ENCODE measurements at places on chromosomes 16 and 17. TPM values are rescaled to one million over a fixed set of nuclear protein-coding genes. Genes with fewer than 3 reads are reported as not detected.

The CIBAR2 gene
- not detected for total RNA-seq

The NATD1 gene
- total RNA-seq, result 9.2 TPM

The ATP2A3 gene
- total RNA-seq, result 12.4 TPM

The GLIS2 gene
- 2.6 TPM for total RNA-seq

The IGSF6 gene
- not detected for total RNA-seq

GRCh38 chr16:46986896-46987295 is 13.4 kb upstream of the DNAJA2 start:
- H3K27me3 ChIP-seq, result no peaks in the 10 kb centered on the region
- H3K27ac ChIP-seq, result no peak overlapping the region
- no peaks in the 10 kb centered on the region for H3K4me1 ChIP-seq
- no peaks in the 10 kb centered on the region for H3K36me3 ChIP-seq

GRCh38 chr16:27389272-27389961 is 12.6 kb upstream of the IL21R start:
- H3K4me3 ChIP-seq, result no peak overlapping the region
- H3K4me1 ChIP-seq, result no peaks in the 10 kb centered on the region
- no peak overlapping the region for H3K27ac ChIP-seq
- no peak for DNase-seq

DNA sequence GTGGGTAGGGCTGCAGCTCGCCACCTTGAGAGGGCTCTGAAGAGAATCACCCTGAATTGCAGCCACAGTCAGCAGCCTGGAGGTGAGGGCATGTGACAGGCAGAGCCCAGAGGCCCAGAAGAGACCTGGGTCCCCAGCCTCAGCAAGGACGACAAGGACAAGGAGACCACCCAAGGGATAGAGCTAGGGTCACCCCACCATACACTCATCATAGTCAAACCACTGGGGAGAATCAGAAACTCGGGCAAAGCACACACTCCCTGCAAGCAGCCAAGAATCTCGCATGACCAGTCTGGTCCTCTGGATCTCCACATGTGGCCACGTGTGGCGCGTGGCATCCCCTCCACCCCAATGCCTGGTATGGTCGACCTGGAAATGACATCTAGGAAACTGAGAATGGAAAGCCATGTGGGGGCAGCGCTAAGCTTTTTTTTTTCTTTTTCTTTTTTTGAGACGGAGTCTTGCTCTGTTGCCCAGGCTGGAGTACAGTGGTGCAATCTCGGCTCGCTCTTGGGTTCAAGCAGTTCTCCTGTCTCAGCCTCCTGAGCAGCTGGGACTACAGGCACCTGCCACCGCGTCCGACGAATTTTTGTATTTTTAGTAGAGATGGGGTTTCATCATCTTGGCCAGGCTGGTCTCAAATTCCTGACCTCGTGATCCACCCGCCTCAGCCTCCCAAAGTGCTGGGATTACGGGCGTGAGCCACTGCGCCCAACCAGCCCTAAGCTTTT is 4.6 kb upstream of the SPHK1 start:
- no peaks in the 10 kb centered on the region for H3K27me3 ChIP-seq
- no peak overlapping the region for H3K27ac ChIP-seq
- H3K4me3 ChIP-seq, result no peak overlapping the region
- no peak for DNase-seq

- H3K27me3 ChIP-seq, result peaks cover 2% of the 10 kb centered on the region
- peaks cover 2% of the 10 kb centered on the region for H3K4me1 ChIP-seq
Observed at GRCh38 chr17:8412089-8412488, 14.5 kb upstream of the RNF222 start.

- H3K4me1 ChIP-seq, result peaks cover 2% of the 10 kb centered on the region
- H3K4me3 ChIP-seq, result no peak overlapping the region
- no peak overlapping the region for H3K27ac ChIP-seq
Observed at GRCh38 chr17:83144421-83145357, 65.3 kb downstream of the METRNL start.

- DNase-seq, result no peak
- peaks cover 16% of the 10 kb centered on the region for H3K36me3 ChIP-seq
- no peaks in the 10 kb centered on the region for H3K4me1 ChIP-seq
- H3K27ac ChIP-seq, result no peak overlapping the region
- no peak overlapping the region for H3K4me3 ChIP-seq
Observed at GRCh38 chr17:80318166-80318565, 57.5 kb downstream of the RNF213 start.

DNA sequence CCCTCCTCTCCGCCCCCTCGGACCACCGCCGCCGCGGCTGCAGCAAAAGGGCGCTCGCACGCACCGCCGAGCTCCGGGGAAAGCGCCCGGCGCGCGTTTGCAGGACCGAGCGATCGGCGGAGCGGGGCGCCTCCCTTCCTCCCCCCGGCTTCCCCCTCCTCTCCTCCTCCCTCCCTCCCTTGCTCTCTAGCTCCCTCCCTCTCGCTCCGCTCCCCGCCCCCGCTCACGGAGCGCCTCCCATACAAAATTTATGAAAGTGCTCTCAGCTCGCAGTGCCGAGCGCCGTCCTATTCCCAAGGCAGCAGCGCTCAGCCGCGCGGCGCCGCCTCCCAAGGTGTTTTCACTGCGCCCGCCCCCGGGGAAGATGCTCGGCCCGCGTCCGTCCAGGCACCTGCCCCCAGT is at the start of gene RTN4RL1:
Gene RTN4RL1, minus strand, starts transcription at position 115 of the 402 bp plus-strand sequence. CDS start 469 bp downstream, outside the sequence.
- H3K4me1 ChIP-seq, result peaks cover 13% of the 10 kb centered on the region
- H3K36me3 ChIP-seq, result no peaks in the 10 kb centered on the region
- peaks cover 20% of the 10 kb centered on the region for H3K27me3 ChIP-seq

DNA sequence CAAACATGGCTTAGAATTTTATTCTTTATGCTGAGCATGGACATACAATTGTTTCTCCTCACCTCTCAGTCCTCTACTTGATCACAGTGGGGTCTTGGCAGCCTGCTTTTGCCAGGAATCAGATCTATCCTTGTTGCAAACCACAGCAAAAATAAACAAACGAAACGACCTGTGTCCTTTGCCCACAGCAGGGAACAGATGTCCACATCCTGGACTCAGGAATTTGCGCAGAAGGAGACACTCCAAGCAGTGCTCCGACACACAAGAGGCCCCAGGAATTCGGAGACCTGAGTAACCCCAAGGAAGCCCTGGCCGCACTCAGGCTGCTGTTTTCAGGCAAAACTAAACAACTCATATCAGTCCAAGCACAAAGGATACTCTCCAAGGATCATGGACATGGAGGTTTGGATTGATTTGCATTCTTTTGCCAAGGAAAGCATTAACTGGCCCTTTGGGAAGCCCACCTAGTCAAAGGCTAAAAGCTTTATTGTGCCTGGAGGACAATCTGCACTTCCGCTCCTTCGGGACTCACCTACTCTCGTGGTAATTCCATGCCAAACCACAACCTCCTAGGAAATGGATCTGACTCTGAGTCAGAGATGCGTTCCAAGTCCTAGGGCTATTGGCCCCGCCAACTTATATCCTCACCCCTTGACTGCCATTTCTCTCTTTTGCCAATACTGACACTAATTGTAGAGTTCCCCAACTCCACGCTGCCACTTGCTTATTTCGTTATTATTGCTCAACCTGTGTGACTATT is 271.1 kb upstream of the CDH11 start:
- H3K36me3 ChIP-seq, result no peaks in the 10 kb centered on the region
- H3K4me3 ChIP-seq, result no peak overlapping the region
- peak; percentile 76 for DNase-seq
- H3K27ac ChIP-seq, result no peak overlapping the region
- peaks cover 2% of the 10 kb centered on the region for H3K4me1 ChIP-seq
- no peaks in the 10 kb centered on the region for H3K27me3 ChIP-seq

- peaks cover 3% of the 10 kb centered on the region for H3K4me1 ChIP-seq
- H3K27me3 ChIP-seq, result no peaks in the 10 kb centered on the region
- H3K27ac ChIP-seq, result no peak overlapping the region
- H3K36me3 ChIP-seq, result no peaks in the 10 kb centered on the region
- no peak overlapping the region for H3K4me3 ChIP-seq
Observed at GRCh38 chr16:57615813-57616212, 12.6 kb upstream of the ADGRG1 start.

DNA sequence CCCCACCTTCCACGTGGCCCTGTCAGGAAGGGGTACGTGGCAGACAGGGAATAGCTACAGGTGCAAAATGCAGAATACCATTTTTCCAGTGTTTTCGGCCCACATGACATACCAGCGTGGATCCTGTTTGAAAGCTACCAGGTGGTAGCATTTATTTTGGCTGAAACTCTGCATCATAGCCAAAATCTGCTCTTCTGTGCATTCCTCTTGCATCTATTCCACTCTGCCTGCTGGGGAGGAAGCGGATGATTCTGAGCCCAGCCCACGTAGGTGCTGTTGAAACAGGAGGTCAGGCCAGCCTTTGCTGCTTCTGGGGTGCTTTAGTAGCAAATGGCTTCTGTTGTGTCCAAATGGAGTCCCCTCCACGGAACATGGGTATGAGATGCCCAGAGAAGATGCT is 670.9 kb upstream of the EEF2KMT start:
- H3K27me3 ChIP-seq, result no peaks in the 10 kb centered on the region
- no peak overlapping the region for H3K27ac ChIP-seq
- H3K4me1 ChIP-seq, result no peaks in the 10 kb centered on the region
- H3K36me3 ChIP-seq, result no peaks in the 10 kb centered on the region
- DNase-seq, result no peak

- DNase-seq, result no peak
- no peak overlapping the region for H3K27ac ChIP-seq
- peaks cover 17% of the 10 kb centered on the region for H3K27me3 ChIP-seq
Observed at GRCh38 chr16:87593710-87594258, 8.5 kb upstream of the JPH3 start.

GRCh38 chr17:61218438-61218837 is 181.2 kb upstream of the TBX2 start:
- H3K36me3 ChIP-seq, result no peaks in the 10 kb centered on the region
- no peaks in the 10 kb centered on the region for H3K27me3 ChIP-seq
- DNase-seq, result peak; percentile 61
- peak overlapping the region; percentile 65 for H3K27ac ChIP-seq
- H3K4me1 ChIP-seq, result peaks cover 22% of the 10 kb centered on the region
